ENCODE measurements at places on chromosomes 12 and 14.

DNA sequence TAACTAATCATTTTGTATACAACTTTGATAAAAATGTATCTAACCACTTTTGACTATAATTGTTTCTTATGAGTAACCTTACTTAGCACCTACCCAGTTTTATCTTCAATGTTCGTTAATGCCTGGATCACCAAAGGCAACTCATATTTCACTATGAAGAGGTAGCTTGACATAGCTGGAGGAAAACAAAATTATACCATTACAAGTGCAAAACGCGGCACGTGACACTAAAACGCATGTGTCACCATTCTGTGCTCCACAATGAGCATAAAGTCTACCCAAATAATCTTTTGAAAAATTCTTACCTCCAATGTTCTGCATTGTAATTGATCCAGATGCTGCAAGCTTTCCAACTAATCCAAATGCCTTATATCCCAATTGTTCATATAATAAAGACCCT lies 5.8 kb downstream of the SLC38A2 start:
- DNase-seq = no peak

- no peak for DNase-seq
Observed at GRCh38 chr12:31568498-31568897, 22.4 kb downstream of the DENND5B start.

DNA sequence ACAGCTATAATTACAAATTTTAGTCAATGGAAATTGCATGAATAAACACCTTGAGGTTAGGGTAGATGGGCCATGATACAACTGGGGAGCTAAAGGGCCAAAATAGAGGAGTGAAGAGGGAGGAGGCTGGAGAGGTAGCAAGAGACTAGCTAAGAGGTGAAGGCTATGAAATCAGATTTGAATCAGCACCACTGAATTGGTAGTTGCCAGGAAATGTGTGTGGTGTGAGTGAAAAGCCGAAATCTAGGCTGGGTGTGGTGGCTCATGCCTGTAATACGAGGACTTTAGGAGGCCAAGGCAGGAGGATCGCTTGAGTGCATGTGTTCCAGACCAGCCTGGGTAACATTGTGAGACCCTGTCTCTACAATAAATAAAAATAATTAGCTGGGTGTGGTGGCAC lies 22.7 kb downstream of the YY1 start:
- DNase-seq = no peak

GRCh38 chr12:10197879-10198278 lies 14.8 kb upstream of the GABARAPL1 start:
- no peak for DNase-seq

GRCh38 chr12:113634474-113634873 lies 162.8 kb upstream of the LHX5 start:
- no peak for DNase-seq

DNA sequence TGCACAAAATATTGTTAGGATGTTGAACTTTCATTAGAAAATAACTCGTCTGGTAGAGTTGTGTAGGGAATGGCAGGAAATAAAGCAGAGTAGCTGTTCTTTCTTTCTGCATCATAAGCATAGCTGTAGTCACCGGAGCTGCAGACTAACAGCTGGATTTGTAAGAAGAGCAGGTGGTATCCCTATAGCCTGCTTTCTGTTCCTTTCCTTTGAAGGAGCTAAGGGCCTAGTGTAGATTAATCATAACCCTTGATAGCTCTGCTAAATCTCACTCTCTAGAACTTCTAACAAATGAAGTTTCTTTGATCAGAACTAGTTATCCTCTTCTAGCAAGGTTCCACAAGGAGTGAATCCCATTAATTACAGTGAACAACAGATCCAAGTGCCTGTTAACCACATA lies 3.5 kb downstream of the LMO3 start:
- no peak for DNase-seq

GRCh38 chr14:99884834-99885648 lies 91.8 kb downstream of the EML1 start:
- DNase-seq = no peak

GRCh38 chr14:53663709-53664108 lies 292.9 kb downstream of the BMP4 start:
- no peak for DNase-seq

- no peak for DNase-seq
Observed at GRCh38 chr12:132282031-132282949, 47.1 kb downstream of the GALNT9 start.

- DNase-seq = no peak
Observed at GRCh38 chr12:115305867-115306266, 621.9 kb upstream of the TBX3 start.

DNA sequence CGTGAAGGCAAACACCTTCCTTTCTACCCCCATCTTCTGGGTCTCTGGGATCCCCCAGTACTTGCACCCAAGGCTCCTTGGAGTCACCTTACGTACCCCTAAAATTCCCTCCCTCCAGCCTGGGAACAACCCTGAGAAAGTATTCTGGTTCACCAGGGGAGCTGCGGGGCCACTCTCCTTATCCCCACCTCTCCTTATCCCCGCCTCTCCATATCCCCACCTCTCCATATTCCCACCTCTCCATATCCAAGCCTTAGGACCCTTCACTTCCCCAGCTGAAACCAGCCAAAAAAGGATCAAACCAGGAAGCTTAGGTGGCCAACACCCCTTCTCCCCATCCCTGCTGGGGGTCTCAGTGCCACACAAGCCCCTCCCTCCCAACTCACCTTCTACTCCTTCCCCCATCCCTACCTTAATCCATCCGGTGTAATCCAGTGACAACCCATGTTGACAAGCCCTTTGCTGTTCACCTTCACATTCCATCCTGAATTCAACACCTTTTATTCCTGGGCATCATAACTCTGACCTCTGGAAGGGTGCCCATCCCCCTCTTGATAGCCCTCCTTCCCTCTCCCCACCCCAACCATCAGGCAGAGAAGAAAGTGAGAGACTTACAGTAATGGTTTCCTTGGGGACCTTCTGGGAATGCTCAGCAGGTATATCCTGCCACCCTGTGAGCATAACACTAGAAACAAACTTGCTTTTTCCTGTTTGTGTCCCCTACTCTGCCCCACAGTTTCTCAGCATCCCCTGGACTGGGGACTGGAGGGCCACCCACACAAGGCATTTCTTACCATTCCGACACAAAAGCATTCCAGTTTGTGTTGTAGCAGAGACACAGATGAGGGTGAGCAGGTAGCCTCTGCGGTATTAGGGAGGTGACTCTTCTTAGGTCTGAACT lies 1.6 kb upstream of the MSI1 start:
- DNase-seq = no peak

GRCh38 chr12:102631274-102631673 lies 150.9 kb upstream of the IGF1 start:
- no peak for DNase-seq

DNA sequence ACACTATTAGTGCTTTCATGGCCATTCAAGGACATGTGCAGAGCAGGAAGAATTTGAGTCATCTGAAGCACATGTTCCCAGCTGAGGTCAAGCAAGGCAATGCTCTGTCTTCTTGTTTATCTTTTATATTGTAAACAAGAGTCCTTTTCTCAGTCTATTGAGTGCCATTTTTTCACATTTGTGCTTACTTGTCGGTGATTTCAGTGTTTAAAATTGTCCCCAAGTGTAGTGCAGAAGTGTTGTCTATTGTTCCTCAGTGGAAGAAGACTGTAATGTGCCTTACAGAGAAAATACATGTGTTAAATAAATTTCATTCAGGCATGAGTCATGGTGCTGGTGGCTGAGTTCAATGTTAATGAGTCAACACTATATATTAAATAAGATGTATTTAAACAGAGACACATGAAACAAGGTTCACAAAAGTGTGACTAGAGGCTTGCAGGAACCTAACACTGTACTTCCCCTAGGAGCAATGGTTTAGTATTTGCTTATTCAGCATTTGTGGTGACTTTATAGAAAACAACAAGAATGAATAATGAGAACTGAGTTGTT lies 391.1 kb downstream of the LRIG3 start:
- no peak for DNase-seq

GRCh38 chr14:98501335-98501734 lies 770.7 kb downstream of the BCL11B start:
- DNase-seq = no peak

DNA sequence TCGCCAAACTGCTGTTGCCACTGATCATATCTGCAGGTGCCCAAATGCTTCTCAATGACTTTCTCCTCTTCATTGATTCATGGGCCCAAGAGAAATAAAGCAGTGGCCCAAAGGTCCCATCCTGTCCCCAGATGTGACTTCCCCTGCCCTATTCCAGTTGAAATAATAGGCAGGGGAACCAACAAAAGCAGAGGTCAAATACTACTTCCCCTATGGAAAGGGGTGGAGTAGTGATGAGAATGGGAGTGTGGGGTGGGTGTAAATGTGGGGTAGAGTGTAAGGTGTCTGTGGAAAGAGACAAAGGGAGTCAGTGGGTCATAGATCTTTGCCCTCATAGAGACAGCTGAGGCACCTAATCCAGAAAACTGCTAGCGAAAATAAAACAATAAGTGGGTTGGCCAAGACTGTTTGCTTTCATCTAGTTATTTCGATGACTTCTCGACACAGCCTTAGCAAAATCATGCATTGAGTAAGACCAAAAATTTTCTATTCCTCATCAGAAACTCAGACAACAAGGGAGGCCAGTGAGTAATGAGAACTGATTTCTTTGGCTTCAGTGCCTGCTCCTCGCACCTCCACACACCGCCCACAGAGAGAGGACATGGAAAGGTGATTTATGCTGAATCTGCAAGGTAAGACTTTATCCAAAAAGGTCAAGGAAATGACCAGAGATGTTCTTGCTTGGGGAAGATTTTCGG lies 10.9 kb upstream of the IL22 start:
- no peak for DNase-seq

GRCh38 chr12:10167599-10167998 lies 4.3 kb downstream of the OLR1 start:
- no peak for DNase-seq

DNA sequence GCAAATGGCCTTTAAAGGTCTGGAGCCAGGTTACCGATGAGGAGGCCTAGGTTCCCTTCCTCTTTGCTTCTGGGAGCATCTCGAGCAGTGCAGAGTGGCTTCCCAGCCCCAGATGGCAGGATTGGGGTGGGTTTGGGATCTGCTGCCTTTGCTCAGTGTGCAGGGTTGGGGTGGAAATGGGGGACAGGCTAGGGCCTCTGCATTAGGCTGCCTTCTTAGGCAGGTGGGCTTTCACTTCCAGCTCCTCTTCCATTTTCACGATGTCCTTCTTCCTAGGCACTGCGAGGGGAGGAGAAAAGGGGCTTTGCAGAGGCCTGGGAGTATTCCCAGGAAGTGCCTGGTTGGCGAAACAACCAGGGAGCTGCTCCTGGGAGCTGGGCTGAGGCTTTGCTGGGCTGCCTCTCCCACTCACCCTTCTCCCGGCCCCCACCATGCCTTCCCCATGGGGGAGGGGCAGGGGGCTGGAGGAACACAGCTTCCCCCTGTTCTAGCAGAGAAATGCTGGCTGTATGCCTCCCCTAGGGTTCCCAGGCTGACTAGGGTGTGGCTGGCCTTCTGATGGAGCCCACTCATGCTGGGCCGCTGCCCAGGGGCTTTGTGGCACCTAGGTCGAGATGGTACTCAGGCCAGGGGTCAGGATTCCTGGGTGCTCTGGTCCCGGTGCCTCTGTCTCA lies 2.4 kb downstream of the NR4A1 start:
- no peak for DNase-seq

- no peak for DNase-seq
Observed at GRCh38 chr12:3091382-3092241, 14.4 kb downstream of the TSPAN9 start.

DNA sequence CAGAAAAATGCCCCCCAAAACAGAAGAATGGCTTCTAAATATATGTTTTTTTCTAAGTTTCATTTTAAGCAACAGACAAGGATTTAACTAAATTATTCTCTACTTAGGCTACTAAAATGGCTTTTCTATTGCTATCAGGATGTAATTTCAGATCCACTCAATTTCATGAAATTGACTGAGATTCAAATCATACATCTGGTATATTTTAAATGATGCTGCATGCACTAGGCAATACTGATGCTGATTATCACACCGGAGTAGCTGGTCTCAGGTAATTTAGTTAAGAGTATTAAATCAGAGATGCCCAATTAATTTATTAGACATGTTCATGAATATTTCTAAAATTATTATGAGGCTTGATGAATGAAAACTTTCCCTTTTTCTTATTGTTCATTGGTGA lies 151.7 kb downstream of the APAF1 start:
- no peak for DNase-seq

- DNase-seq = no peak
Observed at GRCh38 chr12:111728795-111729194, 37.9 kb upstream of the ALDH2 start.

GRCh38 chr14:22883173-22883976 lies at the start of gene REM2:
TSS of gene REM2 (plus strand) at chr14:22883222. CDS start at chr14:22883288, 66 bp downstream.
- DNase-seq = no peak

DNA sequence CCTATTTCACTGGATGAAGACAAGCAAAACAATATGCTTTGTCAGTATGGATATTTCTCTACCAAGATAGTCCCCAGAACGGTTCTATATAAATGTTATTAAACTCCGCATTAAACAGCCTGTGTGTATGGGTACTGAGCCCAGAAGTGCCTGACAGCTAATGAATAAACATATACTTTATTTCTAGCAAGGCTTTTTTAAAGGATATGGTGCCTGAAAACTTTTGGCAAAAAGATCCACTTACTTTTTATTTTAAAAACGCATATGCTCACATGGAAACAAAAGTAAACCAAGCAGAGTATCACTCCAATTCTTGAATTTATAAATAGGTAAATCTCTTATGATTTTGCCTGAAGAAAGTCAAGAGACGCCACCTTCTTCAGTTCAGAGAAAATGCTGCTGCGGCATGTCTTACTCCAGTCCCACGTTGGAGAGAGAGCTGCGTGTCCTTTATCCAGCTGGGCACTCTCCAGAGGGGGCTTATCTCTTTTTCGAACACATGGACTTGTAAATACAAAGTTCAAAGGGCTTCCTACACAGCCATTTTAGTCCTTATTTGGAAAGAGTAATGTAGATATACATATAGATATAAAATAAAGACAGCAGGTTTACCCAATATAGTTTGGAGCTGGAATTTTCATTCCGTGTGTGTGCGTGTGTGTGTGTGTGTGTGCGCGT lies 264.2 kb downstream of the ADAMTS20 start:
- DNase-seq = no peak

- DNase-seq = no peak
Observed at GRCh38 chr12:64102339-64102738, 119.8 kb downstream of the KICS2 start.

DNA sequence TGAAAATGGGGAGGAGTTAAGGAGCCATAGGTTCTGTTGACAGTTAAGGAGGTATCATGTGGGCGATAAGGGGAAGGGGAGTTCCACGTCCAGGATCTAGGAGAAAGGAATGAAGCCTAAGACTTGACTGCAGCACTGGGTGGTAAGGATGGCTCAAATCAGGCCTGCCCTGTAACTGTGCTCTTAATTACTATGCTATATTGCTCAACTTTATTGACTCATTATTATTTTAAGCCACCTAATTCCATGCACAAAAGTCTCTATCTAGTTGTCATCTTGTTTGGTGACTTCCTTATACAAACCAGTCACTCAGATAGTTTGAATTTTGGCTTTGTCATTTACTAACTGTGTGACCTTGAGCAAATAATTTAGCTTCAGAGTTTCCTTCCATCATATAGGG lies 242.1 kb upstream of the ARHGAP5 start:
- no peak for DNase-seq
